ENCODE measurements at places on chromosomes 16 and 17.

GRCh38 chr17:10754861-10755591, 25.2 kb upstream of the TMEM220 start:
- no peak for DNase-seq

DNA sequence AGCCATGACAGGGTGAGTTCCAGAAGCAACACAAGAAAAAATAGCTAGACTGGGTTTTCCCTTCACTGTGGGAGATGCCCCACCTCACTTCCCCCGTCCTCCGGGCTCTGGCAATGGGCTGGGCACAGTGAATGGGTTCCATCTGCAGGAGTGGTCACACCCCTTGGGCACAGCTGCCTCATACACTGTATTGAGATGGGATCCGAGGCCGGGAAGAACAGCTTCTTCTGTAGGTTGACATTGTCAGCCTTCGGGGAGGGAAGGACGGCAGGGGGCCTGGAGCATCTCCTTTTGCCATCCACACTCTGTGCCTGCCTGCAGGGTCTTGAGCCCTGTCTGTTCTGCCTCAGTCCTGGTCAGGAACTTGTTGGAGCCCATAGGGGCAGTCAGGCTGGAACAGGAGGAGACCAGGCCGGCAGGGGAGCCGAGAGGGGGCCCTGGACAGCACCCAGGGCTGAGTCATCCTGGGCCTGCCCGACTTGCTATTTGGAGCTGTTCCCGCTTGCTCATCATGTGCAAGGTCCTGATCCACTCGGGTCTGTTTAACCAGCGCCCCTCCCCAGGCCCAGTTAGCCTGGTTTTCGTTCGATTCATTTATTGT, 286.7 kb downstream of the SEC14L1 start:
- DNase-seq = no peak

- DNase-seq = no peak
Measured at GRCh38 chr17:43369986-43370385, 28.8 kb upstream of the ARL4D start.

GRCh38 chr17:34012709-34013375, 242.2 kb upstream of the CCL2 start:
- DNase-seq = no peak

DNA sequence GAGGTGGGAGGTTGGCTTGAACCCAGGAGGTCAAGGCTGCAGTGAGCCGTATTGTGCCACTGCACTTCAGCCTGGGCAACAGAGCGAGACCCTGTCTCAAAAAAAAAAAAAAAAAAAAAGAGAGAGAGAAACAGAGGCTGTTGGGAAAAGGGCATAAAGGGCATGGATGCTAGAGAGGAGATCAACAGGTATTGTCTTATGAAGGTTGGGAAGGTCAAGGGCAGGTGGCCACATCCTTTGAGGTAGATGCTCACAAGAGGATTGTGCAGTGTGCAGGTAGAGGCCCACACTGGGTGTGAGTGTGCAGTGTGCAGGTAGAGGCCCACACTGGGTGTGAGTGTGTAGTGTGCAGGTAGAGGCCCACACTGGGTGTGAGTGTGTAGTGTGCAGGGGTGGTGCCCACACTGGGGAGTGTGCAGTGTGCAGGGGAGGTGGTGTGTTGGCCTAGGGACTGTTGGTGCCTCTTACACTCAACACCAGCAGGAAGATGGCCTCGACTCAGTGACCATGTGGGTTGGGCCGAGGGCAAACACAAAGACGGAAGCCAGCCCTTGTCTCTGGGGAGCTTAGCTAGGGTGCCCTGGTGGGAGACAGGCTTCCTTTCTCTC, 404.9 kb upstream of the TNRC6C start:
- no peak for DNase-seq

All from mucosa of descending colon (tissue), 3 donors.